ENCODE measurements at places on chromosomes 3 and 15.

DNA sequence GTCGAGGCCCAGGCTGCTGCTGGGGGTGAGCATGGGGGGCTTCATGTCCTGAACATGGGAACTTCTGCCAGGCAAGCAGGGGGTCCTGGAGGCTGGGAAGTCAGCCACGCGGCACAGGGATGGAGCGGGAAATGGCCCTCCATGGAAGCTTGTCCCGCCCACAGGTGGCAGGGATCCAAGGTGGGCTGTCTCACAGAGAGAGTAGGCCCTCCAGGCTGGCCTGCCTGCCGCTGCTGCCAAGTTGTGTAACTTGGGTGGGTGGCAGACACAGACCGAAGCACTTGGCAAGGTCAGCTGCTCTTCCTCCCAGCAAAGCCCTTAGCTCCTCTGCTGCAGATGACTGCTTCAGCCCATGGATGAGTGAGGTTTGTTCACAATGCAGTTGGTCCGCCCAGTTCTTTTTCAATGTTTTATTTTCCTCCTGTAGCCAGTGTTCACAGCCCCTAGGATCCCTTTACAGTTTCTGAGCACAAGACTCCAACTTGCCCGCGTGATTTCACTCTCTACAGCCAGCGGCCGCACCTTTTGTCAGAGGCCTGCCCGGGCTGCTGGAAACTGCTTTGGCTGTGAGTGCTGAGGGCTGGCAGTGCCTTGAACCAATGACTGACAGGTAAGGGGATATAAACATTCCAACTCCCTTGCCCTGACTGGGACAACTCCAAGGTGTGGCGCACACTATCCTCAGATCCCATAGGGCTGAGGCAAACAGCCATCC is 26.7 kb downstream of the HCN4 start:
- DNase-seq = no peak

GRCh38 chr3:179806177-179806576 is 153.3 kb downstream of the USP13 start:
- no peak for DNase-seq

DNA sequence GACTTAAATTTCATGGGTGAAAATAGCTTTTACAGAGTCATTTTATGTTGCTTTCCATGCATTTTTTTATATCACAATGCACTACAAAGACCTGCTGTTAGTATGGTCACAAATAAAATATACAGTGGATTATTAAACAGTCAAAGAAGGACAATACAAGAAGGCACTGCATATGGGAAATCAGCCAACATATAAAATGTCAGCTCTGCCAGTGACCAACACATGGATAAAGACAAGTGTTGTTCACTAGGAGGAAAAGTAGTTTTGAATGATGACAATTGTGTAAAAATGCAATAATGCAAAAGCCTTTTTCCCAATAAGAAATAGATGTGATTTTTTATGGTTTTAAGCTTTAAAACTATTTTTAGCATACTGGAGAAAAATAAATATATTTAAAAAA is 425.3 kb upstream of the CBLB start:
- DNase-seq = no peak

DNA sequence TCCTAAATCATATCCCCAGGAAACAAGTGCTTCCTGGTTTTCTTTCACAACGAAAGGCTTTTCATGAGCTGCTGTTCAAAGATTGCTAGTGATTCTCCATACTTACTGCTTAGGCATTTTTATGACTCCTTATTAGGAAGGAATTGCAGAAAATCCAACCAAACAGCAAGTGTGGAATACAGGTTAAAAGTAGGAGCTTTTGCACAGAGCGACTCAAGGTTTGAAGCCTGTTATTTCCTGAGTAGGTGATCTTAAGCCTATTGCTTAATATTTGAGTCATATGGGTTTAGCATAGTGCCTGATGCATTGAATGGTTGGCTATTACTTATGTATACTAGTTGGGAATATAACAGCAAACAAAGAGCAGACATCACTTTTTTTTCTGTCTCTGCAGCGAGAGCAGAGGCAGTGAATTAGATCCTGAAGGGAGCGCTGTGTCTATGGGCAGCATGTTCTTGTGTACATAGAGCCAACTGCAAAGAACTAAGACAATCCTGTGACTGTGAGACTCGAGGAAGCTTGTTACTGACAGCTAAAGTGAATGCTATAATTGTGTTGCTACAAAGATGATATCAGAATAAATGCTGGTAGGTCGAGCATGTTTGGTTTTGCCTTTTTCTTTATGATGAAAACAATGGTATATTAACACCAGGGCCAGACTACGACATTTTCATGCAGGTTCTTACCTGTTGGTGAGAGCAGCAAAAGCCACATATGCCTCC is 6.3 kb downstream of the TM4SF1 start:
- DNase-seq = no peak

DNA sequence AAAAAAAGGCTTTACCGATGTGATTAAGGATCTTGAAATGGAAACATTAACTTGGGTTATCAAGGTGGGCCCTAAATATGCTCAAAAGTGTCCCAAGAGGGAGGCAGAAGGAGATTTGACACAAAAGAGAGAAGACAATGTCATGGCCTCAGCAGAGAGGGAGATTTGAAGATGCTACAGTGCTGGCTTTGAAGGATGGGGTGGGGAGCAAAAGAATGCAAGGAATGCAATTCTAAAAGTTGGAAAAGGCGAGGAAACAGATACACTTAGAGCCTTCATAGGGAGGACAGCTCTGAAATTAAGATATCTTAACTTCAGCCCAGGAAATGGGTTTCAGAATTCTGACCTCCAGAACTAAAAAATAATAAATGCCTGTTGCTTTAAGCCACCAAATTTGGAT is 314.5 kb upstream of the CCDC54 start:
- DNase-seq = no peak

- no peak for DNase-seq
These were observed 38.5 kb downstream of the SPTSSB start for GRCh38 chr3:161332792-161333191.

GRCh38 chr3:54653456-54654195 is 274.2 kb downstream of the LRTM1 start:
- DNase-seq = no peak

GRCh38 chr15:54288049-54288448 is 309.8 kb downstream of the UNC13C start:
- no peak for DNase-seq

GRCh38 chr15:96505014-96505413 is 174.5 kb downstream of the NR2F2 start:
- no peak for DNase-seq

DNA sequence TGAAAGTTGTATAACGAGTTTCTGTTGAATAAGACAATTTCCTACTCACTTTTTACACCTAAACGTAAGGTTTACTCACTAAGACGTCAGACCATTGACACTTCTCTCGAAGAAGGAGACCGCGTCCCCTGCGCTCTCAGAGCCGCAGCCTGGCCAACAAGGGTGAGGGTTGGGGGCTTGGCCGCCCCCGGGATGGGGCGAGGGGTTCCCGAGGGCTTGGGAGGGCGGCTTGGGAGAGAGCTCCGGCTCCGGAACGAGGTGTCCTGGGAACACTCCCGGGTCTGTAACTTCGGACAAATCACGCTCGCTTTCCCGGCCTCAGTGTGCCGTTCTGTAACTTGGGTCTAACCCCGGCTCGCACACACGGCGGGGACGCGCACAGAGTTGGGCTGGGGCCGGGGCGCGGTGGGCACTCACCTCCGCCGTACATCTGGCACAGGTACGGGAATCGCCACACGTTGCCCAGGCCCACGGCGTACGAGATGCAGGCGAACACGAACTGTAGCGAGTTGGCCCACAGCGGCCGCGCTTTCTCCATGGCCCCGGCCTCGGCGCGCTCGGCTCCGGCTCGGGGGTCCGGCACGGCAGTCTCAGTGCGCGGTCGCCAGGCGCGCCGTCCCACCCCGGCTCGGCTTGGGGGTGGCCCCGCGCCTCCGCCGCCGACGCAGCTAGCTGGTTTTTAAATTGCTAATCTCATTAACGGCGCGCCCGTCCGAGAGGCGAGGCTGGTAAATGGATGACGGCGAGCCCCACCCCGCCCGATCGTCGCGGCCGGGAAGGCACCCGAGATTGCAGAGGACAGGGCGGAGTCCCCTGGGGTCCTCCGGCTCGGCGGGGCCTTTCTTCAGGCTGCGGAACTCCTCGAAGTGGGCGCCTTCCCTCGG is at the start of gene SLC6A20:
Gene SLC6A20, minus strand, starts transcription at position 655 of the 884 bp plus-strand sequence. Its CDS starts 117 bp downstream, at position 538.
- no peak for DNase-seq

GRCh38 chr3:167480748-167481147 is 6.9 kb upstream of the SERPINI2 start:
- DNase-seq = no peak

DNA sequence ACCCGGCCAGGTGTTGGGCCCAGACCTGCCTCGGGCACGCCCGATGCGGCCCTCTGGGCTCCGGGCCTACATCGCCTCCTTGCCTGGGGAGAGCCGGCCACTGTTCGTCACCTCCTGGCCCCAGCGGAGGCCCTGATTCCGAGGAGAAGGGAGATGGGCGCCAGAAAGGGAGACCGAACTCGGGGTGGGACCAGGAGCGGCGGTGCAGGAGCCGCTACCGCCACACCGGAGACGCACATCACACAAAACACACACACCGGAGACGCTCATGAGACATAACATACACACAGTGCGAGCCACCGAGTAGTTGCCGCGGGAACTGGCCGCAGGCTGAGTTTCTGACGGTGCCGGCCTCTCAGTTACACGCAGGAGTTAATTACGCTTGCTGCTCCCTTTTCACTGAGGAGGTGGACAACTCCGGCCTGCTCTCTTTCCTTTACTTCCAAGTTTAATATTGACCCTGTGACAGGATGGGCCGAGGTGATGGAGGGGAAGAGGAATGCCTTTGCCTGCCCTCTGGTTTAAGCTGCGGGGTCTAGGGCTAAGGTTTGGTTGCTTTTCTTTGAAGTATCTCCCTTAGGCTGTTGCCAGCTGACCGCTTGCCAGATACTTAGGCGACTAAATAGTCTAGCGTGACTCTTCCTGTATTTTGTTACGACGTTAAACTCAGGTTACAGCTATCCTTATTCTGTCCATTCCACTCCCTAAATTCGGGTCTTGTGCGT is 570 bp downstream of the PCNP start:
- DNase-seq = no peak

DNA sequence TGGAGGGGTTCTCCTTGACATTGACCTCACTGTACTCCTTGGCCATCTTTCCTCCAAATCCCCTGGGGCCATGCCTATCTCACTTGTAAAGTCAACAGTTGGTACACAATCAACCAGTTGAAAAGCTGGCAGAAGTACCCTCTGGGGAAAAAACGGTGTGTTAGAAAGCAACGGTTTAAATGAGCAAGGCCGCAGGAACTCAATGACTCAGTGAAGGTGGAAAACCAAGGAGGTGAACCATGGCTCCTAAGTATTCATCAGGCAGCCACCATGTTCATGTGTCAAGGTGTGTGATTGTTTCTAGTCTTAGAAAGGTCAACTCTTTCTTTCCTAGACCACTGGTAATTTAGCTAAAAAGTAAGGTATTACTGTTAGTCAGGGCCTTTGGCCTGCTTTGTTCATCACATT is 130.9 kb upstream of the SATB1 start:
- no peak for DNase-seq

- DNase-seq = no peak
These were observed 354 bp upstream of the KLHL24 start for GRCh38 chr3:183635107-183635430.

DNA sequence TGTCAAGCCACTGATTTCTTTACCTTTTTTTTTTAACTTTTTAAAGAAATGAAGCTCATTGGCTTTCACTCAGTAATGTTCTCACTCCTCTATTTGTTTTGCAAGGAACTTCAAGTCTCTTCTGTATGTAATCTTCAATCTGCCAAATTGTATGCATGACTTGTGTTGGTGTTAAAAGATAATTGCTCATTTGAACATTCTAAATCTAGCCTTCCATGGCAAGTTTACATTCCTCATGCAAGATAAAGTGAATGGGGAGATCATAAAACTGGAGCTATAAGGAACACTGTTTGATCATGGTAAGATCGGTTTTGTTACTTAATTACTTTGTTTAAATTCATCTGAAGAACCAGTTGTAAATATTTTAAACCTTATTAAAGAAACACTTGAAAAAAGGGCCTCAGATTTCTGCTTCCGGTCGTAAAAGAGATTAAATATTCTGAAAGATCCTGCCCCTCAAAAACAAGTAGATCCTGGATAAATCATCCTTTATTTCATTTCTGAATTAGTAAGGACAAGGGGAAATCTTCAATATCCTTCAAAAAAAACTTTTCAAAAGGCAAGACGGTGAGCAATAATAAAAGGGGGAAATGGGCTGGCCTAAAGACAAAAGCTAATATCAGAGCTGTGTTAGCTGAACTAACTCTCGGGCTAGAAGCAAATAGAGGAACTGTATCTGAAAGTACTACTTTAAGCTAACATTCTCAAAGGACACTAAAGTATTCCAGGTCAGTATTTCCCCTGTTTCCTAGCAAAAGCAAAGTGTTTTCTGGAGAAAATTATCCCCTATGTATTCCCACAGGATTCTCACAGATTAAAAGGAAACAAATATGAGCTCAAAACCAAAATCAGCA is 107.0 kb upstream of the ATP11B start:
- no peak for DNase-seq

- DNase-seq = peak; percentile 14
These were observed 161.3 kb upstream of the TLE3 start for GRCh38 chr15:70259028-70259424.

GRCh38 chr15:70200511-70201424 is 103.1 kb upstream of the TLE3 start:
- DNase-seq = no peak

DNA sequence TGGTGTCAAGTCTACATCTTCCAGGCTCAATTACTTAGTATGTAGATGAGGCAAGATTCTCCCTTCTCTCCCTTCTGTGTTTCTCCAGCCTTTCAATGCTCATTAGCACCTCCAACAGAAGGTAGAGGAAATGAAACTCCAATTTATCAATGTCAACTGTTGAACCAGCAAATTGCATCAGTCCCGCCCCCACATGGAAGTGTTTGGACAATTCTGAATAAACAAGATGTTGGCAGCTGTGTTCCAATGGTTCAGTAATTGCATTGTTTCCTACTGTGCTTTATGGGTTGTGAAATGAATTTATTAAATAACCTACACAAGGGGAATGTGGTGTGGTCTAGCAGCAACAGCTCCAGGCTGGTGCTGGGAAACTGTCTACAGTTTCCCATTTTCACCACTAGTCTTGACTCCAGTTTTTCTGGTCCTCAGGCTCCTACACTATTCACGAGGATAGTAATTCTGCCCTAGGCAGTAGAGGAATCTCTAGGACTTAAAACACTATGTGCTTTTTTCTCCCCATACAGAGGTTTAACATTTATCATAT is 91.9 kb downstream of the MB21D2 start:
- DNase-seq = no peak

- DNase-seq = no peak
These were observed 31.1 kb downstream of the TMEM212 start for GRCh38 chr3:171874251-171874681.

DNA sequence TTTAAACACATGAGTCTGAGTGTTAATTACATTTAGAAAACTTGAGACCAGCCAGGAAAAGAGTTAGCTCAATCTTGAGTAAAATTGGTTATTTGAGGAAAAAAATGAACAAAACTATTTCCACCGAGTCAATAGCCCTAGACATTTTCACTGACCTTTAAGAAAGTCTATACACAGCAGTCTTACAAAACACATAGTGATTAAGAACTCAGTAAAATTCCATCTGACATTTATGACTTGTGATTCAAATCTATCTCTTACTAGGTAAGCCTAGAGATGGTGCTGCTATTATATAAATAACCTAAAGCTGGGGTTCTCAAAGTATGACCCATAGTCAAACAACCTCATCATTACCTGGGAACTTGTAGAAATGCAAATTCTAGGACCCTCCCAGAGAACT is 109.1 kb upstream of the COL8A1 start:
- DNase-seq = no peak

- no peak for DNase-seq
These were observed 18.0 kb downstream of the ZDHHC19 start for GRCh38 chr3:196193133-196193735.

Data from stimulated activated CD8-positive, alpha-beta memory T cell treated with anti-CD3 and anti-CD28 coated beads, Interleukin-15, amount 100 ng/mL, for 1 hour (primary cell).